ENCODE measurements at places on chromosomes 4 and X. TPM values are rescaled to one million over a fixed set of nuclear protein-coding genes. Genes with fewer than 3 reads are reported as not detected.

- DNase-seq = no peak
Observed at GRCh38 chr4:101833480-101833879, 43.0 kb downstream of the BANK1 start.

DNA sequence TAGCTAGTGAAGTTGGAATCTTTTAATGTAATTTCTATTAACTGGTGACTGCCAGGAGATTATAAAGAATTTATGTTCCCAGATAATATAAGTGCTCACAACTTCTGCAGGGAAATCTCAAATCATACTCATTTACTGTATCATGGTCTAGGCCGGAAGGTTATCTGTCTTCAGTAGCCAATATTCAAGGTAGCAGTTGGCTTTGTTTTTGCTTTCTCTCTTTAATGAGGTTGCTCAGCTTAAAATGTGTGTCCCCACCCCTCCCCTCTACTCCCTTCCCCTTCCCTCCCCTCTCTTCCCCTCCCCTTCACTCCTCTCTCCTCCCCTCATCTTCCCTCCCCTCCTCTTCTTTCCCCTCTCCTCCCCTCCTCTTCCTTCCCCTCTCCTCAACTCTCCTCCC, 117.6 kb downstream of the HPGD start:
- no peak for DNase-seq

RRH gene
- total RNA-seq = not detected

DNA sequence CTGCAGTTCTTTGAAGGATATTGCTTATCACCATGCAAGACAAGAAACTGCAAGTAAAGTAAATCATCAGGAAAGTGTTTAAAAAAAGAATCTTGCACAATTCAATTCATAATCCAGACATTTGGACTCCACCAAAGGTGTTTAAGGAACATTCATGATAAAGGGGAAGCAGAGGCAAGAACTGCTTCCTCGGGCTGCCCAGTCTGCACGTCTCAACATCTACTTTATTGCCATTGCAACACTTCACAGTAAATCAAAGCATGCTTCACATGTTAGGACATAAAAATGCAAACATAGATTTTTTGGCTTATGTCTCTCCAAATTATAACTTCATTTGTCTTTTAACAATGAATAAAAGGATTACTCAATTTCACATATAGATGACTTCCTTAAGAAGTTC, 42.5 kb downstream of the MID1 start:
- no peak for DNase-seq

GRCh38 chr4:143921181-143921580, 15.8 kb upstream of the GYPE start:
- no peak for DNase-seq

Measured in IMR-90 (cell line).